AG08395 (cell line): ENCODE measurements at places on chromosomes 4 and X.
A peak's percentile ranks its signal among the peaks of the same experiment; 100 is the strongest.

GRCh38 chr4:109977854-109978501 lies 65.3 kb downstream of the EGF start:
- DNase-seq = peak; percentile 55

DNA sequence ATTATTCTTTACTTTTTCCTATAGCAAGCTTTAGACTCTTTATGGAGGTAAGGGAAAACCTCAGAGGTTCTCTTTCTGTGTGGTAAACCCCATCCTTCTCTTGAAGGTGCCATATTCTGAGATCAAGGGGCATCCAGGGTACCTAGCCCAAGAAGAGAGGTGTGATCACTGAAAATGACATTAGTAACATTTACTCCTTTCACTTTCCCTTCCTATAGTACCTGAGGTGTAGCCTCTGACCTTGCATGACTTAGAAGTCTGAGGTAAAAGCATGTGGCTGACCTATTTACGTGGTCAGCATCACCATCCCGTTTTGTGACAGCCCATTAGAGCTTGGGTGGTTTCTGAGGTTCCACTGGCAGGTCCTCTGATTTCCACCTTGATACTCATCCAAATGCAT lies 25.7 kb downstream of the SGMS2 start:
- DNase-seq = no peak

GRCh38 chr4:171478181-171478580 lies 335.0 kb upstream of the GALNTL6 start:
- no peak for DNase-seq

DNA sequence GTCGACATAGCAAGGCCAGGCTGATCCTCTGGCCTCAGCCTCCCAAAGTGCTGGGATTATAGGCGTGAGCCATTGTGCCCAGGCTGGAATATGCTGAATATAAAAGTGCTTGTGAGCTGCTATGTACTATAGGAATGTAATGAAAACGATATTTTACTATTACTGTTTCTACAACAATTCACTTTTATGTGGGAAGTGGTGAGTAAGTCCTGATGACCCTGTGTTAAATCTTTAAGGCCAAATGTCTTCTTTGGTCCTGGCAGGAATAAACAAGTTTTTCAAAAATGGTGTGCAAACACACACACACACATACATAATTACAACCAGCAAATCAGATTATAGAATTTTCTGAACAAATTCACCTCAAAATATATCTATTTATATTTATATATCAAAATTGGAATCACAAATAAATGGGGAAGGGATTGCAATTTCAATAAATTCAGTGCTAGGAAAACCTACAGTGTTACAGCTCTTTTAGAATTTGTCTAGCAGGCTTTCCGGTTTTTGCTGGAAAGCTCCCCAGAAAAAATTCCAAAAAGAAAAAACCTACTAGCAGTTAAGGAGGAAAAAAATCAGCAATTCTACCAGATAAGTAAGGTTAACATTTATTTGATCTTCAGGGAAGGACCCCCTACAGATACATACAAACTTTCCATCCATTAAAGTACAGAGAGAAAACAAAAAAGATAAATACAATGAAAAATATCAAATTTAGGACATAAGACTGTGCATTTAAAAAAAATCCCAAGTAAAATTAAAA lies 17.9 kb downstream of the SMIM14 start:
- no peak for DNase-seq

DNA sequence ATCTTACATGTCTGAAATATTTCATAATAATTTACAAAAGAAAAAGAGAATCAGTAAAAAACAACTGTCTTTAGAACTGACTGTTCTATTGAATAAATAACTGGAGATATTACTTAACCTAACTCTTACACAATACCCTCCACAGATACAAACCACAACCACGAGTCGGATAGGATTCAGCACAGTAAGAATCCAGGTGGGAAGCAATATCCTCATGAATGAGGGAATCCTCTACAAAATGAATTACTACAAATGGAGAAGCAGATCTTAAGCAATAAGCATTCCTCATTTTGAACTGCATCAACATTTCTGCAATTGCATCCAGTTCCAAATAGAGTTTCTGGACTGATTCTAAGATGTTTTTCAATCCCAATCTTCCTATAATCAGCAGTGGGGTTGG lies 227.1 kb downstream of the SH2D1A start:
- no peak for DNase-seq
